ENCODE measurements at places on chromosomes 7 and 10.

DNA sequence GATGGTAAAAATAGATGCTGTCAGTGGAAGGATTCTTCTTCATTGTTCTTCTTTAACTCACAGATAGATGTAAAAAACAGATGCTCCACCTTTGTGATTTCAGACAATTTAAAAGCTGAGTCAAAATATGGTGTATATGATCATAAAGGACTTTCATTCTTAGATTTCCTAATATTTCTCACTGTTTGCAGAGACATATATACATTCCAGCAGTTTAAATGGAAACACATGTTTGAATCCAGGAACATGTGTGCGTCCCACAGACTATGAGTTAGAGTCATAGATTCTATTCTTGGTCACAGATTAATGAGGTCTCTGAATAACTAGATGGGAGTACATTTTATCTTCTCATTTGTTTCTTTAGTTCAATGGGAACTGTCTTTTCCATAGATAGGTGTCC is 109.6 kb downstream of the BICC1 start:
- no peak for DNase-seq

- DNase-seq: no peak
Observed at GRCh38 chr7:138006106-138006505, 4.2 kb upstream of the CREB3L2 start.

- DNase-seq: no peak
Observed at GRCh38 chr10:30834153-30834552, 197.5 kb downstream of the ZNF438 start.

DNA sequence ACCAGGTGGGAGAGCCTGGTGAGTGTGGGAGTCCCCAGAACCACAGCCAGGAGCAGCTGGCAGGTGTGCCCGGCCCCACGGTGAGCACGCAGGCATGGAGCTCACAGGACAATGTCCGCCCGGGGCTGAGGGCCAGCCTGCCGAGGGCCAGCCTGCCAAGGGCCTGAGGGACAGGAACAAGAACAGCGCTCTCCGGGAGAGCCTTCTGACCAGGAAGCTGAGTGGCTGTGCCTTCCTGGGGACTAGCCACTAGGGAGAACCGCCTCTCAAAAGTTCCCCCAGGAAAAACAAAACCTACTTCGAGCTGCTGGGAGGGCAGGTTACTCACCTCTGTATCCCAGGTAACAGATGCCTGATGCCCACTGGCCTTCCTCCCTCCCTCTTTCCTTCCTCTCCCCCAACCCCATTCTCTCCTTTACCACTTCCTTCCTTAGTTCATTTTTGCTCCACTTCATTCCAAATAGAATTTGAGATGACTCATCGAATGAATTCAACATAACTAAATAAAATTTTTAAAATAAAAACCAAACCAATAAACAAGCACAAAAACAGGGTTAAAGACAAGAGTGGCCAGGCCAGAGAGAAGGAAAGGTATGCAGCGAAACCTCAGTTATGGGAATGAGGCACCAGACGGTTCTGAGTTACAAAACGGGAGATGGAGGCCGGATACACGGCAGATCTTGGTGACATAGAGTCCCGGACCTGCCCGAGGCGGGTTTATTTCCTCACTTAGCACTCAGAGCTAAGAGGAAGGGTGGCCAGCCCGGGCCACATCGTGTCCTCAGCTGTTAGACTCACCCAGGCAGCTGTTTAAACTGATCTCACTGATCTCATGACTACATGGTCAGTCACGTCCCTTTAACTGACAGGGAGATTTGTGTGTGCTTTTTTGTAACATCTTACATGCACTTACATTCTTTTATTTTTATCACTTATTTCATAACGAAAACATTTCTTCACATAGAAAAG is 128.5 kb downstream of the TNS3 start:
- peak; percentile 43 for DNase-seq

GRCh38 chr10:29239569-29240472 is 49.0 kb upstream of the LYZL1 start:
- DNase-seq: no peak

DNA sequence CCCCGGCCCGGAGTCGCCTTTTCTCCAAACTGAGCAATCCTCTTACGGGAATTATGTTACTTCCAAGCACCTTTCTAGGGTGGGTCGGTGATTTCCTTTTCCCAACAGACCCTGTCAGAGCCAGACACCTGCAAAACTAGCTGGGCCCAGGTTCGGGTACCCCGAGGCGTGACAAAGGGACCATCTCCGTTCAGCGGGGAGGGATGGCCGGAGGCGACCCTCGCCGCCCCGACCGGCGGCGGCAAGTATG is 445 bp downstream of the PPA1 start:
- no peak for DNase-seq

DNA sequence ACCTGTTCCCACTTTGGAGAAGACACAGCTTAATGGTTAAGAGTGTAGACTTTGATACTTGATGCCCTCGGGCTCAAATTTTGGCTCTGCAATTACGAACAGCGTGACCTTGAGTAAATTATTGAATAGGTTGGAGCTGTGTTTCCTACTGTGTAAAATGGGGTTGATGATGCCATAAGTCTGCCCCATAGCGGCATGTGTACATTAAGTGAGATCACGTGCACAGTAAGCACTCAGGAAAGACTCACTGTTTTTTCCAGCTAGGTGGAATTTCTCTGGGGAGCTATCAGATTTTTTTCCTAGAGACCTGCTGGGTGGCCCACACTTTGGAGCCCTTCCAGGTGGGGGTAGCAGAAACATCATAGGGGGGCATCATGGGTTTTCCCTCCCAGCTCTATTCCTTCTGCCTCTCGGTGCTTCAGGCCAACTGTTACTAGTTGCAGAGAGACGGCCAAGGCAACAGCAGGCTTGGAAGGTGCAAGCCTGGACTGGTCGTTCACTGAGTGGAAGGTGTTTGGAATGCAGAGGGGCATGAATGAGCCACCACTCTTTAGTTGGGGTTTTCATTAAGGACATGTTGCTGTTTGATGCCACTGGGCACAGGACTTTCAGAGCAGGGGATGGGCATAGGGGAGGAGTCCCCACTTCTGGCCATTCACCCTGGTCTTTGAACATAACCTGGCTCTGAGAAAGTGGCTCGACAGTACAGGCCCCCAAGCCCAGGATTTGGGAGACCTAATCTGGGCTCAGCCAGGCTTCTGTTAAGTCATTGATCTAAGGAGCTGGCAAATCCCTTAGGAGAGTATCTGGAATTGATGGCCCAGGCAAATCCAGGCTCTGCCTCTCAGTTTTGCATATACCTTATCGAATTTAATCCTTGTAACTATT is 64.0 kb downstream of the SYPL1 start:
- no peak for DNase-seq

DNA sequence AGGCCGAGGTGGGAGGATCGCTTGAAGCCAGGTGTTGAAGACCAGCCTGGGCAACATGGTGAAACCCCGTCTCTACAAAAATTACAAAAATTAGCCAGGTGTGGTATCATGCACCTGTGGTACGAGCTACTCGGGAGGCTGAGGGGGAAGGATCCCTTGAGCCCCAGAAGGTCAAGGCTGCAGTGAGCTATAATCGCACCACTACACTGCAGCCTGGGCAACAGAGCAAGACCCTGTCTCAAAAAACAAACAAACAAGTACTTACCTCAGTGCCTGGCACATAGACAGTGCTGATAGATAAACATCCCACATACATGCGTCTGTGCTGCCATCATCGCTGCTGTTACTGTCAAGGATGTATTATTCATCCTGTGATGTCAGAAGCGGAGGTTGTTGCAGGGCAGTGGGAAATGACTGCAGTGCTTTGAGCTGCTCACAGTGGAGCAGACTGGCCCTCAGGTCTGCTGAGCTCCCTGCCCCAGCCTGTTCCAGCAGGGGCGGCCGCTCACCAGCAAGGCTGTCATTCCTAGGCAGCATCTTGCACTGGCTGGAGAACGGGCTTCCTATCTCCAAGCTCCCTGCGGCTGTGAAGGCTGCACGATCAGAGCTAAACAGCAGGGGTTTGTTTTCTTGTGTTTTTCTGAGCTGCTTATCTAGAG is 18.6 kb downstream of the FOXK1 start:
- DNase-seq: no peak

DNA sequence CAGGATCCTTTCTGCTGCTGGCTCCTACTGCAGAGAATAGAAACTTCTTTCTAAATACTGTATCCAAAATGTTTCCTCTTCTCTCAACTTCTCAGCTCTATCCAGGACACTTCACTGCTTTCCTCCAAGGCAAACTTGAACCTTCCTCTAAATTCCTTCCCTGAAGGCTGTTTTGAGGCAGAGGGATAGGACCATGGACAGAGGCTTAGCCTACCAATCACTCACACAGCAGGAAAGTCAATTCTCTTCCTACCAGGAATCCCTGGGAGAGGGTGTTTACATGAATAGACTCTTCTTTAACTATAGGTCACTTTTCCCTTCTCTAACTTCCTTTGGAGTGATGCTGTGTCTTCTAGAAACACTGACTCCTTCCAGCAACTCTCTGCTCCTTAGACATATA is 115.6 kb upstream of the MKLN1 start:
- no peak for DNase-seq

- no peak for DNase-seq
Observed at GRCh38 chr7:17746020-17746530, 194.2 kb downstream of the SNX13 start.

DNA sequence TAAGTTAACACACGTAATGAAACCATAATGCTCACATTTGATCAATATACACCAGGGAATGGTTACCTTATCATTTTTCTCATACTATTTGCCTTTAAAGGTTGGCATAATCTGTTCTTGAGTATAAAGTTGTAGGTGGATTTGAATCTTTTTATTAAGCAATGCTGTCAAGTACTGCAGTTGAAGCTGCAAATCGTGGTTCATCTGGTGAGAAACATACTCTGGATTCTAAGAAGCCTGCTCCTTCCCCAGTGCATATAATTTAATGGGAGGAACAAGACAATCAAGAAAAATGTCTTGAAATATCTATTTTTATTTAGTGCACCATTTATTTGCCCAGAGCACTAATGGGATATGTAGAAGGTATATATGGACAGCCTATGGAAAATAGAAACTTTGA is 68.7 kb upstream of the DLX6 start:
- no peak for DNase-seq

GRCh38 chr7:101127460-101128039 is 646 bp downstream of the SERPINE1 start:
- DNase-seq: no peak

GRCh38 chr7:117986645-117987269 is 113.5 kb upstream of the CTTNBP2 start:
- no peak for DNase-seq

DNA sequence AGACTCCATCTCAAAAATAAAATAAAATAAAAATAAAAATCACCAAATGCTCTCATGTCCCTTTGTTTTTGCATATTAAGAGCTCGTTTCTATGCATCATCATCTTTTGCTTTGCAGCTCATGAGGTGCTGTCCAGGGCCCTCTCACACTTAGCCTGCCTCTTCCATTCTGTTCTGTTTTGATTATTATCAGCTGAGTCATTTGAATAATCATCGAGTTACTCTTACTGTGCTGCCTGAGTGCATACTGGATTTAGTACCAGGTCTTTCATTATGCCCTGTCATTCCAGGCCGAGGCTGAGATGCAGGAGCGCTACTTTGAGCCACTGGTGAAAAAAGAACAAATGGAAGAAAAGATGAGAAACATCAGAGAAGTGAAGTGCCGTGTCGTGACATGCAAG is 33.0 kb downstream of the UCMA start:
- no peak for DNase-seq

GRCh38 chr7:140982508-140982907 is 32.2 kb downstream of the MRPS33 start:
- no peak for DNase-seq

- no peak for DNase-seq
Observed at GRCh38 chr7:22113041-22113440, 167.3 kb upstream of the CDCA7L start.

DNA sequence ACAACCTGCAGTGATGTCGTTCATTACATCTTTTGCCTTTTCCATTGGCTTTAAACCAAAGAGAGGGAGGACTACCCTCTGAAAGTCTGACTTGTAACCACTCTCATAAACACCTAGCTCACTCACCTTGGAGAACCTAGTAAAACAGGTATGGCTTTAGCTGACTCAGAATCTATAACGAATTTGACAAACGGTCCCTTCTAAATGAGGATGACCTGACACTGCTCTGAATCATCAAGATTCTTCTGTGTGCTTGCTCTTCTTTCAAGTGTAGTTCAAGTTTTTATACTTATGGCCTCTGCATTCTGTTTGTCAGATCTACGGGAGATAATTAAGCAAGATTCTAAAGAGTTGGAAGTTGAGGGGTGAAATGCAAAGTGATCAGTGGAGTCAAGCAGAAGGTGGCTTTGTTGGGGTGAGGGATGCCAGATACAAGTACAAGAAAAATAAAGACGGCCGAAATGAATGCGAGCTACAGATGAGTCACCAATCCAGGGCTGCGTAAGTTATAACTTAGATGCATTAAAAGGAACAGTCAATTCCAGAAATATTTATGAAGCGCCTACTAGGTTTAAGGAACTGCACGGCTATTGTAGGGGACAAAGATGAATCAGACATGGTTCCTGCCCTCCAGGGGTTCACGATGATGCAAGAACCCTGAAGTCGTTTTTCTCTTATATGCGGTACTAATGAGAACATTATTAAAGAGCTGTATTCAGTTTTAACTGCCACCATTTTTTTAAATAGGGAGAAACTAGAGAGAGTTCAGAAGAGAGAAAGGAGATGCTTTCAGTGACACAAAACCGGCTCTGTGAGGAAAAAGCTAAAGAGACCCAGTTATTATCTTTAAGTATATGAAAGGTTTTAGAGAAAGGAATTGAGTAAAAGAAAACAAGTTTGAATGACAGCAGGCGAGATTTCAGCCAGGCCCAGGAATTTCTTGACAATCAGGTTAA is 6.5 kb downstream of the HIPK2 start:
- no peak for DNase-seq

DNA sequence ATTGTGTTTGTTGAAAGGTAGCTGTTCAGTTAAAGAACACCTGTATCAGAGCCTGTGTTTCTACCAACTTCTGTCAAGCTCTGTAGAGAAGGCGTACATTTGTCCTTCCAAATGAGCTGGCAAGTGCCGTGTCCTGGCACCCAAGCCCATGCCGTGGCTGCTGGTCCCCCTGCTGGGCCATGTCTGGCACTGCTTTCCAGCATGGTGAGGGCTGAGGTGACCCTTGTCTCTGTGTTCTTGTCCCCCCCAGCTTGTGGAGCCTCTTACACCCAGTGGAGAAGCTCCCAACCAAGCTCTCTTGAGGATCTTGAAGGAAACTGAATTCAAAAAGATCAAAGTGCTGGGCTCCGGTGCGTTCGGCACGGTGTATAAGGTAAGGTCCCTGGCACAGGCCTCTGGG is 154.9 kb downstream of the EGFR start:
- DNase-seq: no peak

DNA sequence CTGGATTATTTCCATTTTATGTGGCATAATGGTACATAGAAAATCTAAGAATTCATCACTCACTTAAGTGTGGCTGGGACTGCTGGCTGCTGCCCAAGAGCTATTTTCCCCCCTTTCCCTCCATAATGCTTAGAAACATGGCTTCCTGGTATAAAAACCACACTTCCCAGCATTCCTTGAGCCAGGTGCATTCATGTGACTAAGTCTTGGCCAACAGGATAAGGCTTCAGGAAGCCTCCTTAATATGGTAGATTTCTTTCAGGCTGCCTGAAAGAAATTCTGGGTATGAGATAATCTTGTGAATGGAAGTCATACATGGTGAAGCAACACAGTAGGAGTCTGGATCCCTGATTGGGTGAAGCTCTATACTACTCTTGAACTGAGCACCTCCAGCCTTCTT is 178.0 kb downstream of the JAZF1 start:
- DNase-seq: no peak

GRCh38 chr7:116172353-116172752 is 38.0 kb upstream of the TES start:
- DNase-seq: no peak

Data from heart right ventricle (tissue), 16 donors.